ENCODE measurements at places on chromosomes 4 and X.

- DNase-seq: no peak
Observed at GRCh38 chr4:86848732-86849619, at the start of gene SLC10A6. Gene SLC10A6, minus strand, starts transcription at chr4:86849384. Its CDS starts 269 bp downstream, at chr4:86849115.

GRCh38 chr4:110193822-110194761, 4.3 kb downstream of the ELOVL6 start:
- peak; percentile 49 for DNase-seq

DNA sequence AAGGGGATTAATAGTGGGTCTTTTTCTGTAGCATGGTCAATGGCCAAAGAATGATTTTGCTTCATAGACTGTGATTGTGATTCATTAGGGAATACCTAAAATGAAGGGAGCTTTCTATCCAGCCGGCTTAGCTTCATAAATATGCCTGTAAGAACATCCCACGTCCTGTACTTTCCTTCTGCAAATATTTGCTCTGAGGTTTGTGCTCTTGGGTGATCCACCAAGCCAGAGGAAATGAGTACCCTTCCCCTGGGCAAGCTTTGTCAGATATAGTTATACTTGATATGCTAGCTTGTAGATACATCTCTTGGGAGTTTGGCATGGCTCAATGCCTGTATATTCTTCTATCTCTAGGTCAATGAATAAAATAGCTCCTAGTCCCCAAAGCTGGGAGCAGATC, 28.2 kb upstream of the SPARCL1 start:
- DNase-seq: no peak

- DNase-seq: no peak
Observed at GRCh38 chr4:1246111-1246881, 2.6 kb downstream of the CTBP1 start.

- no peak for DNase-seq
Observed at GRCh38 chr4:158071931-158072330, 100.9 kb downstream of the GASK1B start.

Measured in SHP77 (cell line).